ENCODE measurements at places on chromosomes 2 and 18.
A peak's percentile ranks its signal among the peaks of the same experiment; 100 is the strongest.

DNA sequence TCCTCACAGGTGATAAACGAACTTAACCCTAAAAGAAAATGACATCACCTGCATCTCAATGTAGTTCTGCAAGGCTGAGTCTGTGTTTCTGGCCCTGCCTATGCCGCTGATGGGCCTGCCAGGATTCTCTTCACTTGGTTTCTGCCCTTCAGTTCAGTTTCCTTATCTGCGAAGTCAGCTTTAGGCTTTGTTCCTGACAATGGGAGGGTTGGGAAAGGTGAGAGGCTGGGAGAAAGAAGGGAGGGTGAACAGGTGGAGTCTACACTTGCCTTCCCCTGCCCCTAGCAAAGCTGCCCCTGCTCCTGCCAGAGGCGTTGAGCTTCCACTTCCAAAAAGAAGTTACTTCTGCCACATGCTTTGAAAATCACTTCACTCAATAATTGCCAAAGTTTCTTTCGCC lies 124.0 kb upstream of the APCDD1 start:
- DNase-seq, result no peak

GRCh38 chr18:12911929-12912703 lies 28.1 kb upstream of the PTPN2 start:
- DNase-seq, result no peak

GRCh38 chr2:216694082-216694825 lies 1.1 kb downstream of the IGFBP5 start:
- DNase-seq, result peak; percentile 84

GRCh38 chr2:112092286-112093041 lies 37.4 kb downstream of the TMEM87B start:
- no peak for DNase-seq

DNA sequence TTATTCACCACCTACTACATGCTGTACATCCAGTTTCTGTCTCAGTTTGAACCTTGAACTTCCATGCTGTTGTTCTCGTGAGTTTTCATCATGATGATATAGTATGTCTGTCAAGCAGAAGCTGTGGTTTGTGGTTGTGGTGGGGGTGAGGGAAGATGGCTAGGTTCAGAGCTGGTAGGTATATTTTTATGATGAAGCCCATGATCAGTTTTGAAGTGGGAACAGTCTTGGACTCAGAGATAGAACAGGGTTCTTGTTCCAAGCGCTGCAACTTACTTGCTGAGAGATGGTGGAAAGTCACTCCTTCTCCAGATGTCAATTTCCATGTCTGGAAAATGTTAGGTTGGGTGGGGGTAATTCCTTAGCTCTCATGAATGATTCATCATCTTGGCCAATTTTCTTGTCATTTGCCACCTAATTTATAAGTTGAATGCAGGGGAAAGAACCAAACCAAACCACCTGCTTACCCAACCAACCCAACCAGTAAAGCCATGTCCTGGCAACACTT lies 21.6 kb downstream of the PMAIP1 start:
- DNase-seq, result no peak

- no peak for DNase-seq
Observed at GRCh38 chr2:67625178-67625577, 228.0 kb downstream of the ETAA1 start.

- no peak for DNase-seq
Observed at GRCh38 chr2:28390746-28391563, 1.7 kb upstream of the FOSL2 start.

GRCh38 chr2:190512539-190513095 lies 21.9 kb downstream of the NEMP2 start:
- DNase-seq, result no peak

DNA sequence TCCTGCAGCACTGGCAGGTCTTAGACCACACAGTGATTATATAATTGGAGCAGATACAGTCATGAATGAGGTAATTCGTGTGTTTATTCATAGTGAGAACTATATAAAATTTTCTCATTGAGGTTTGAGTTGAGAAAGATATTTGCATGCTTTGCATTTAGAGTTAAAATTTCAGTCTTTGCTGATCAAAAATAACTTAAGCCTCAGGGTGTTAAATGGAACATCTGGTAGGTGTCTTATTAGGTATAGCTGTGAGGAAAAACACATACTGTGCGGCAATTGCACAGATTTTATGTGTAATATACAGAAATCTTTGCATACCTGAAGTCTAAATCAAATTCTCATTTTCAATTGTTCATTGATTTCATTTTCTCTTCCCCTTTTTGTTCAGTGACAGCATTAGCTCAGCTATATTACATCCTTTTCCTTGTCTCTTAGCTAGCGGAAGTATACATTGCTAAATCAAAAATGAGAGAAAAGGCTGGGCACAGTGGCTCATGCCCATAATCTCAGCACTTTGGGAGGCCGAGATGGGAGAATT lies 21.2 kb downstream of the GORASP2 start:
- DNase-seq, result no peak

DNA sequence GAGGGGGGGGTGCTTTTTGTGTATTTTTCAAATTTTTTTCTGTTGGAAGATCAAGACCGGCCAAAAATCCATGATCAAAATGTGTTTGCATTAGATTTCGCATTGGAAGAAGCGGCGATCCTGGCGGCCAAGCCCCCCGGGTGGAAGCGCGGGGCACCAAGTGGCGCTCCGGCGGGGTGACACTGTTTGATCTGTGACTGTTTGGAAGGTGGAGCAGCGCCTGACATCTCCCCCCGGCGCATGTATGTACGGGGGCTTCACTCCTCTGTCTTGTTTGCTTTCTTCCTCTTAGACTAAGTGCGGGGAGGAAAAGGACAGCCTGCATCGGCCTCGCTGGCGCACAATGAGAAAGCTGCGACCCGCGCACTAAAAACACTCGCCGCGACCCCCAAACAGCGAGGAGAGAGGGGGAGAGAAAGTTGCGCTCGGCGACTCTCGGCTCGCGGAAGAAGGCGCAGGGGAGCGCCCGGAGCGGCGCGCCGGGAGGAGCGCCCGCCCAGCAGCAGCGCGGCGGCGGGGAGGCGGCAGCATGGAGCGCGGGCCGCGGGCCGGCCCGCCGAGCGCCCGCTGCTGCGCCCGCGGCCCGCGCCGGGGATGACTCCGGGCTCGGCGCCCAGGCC lies 515 bp downstream of the TSHZ1 start:
- peak; percentile 34 for DNase-seq

DNA sequence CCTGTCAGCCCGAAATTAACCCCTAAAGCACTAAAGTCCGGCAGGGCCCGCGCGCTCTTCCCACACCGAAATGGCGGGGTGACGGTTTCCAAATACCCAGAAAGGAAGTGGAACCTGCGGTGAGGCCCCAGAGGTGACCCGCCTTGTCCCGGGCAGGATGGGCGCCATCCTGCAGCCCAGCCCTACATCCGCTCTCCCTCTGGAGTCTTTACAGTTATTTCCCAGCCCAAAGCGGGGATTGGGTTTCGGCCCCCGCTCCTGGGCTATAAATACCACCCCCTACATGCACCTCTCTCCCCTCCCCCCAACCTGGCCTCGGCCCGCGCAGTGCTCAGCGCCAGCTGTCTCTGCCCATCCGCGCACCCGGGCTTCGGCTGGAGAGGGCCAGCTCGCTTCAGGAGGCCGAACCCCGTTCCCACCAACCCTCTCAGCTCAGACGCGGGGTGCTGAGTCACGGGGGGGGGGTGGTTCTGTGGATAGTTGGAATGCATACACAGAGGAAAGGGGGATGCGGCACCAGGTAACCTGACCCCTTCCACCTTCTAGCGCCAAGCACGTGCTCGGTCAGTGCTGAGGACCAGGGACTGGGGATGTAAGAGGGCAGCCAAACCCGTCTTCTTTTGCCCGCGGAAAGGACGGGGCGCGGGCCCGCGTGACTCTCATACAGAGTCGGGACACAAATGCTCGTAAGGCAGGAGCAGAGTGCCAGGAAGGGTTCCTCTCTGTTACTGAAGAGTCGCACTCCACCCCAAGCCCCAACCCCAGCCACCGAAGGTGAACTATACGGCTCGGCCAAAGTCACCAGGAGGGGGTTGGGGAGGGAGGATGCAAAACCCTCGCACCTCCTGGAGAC lies at the start of gene TUBA4B:
TUBA4B (plus strand) TSS at position 344 of the 853 bp plus-strand sequence; CDS start at position 509, 165 bp downstream.
- peak; percentile 70 for DNase-seq

- peak; percentile 31 for DNase-seq
Observed at GRCh38 chr18:2337552-2338141, 233.7 kb downstream of the METTL4 start.

DNA sequence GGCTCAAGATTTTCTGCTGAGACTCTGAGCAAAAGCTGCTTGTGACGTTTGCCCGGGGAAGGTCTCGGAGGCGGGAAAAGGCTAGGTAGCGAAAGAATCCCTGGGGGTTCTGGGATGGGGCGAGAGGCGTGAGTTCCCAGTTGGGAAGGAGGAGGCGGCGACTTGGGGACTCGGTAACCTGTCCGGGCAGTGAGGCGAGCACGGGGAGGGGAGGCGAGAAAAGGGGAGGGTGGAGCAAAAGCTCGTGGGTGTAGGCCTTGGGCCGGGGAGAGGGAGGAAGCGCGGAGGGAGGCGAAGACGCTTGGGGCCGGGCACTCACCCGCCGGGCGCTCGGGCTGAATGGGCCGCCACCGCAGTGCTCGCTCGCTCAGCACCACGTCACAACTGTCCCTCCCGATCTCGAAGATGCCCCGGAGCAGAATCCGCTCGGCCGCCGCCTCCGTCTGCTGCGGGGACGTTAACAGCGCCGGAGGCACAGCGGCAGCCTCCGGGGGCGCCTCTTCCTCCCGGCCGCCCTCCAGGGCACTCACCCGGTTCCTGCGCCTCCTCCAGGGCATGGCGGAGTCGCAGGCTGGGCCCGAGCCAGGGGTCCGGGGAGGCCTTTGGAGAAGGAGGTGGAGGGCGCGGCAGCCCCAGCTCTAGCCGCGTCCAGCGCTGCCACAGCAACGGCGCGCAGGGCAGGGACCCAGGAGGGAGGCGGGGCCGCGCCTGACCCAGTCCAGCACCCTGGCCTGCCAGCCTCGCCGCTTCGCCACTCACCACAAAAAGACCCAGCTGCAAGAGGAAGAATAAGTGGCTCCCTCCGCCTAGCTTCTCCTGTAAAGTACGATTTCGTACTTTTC lies at the start of gene CERKL:
CERKL (minus strand) TSS at position 656 of the 842 bp plus-strand sequence; CDS start at position 557, 99 bp downstream.
- DNase-seq, result peak; percentile 65

DNA sequence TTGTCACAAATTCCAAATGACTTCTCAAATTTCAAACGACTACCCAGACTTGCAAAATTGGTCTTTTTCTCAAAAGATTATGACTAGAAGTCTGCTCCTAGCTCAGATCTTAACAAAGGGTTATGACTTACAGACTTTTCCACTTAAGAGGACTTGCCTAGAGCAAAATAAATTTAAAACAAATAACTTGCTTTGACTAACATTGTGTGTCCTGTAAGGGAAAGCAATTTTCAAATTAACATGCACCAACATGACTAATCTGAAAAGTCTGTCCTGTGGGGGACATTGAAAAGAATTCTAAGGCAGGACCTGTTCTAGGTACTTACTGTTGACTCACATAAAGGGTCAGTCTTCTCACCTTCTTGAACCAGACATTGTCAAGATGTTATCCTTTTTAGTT lies 53.5 kb upstream of the TMEM200C start:
- DNase-seq, result no peak

GRCh38 chr2:74052732-74053710 lies 68.3 kb downstream of the TET3 start:
- no peak for DNase-seq

- DNase-seq, result no peak
Observed at GRCh38 chr2:101753720-101754490, 56.4 kb downstream of the MAP4K4 start.

DNA sequence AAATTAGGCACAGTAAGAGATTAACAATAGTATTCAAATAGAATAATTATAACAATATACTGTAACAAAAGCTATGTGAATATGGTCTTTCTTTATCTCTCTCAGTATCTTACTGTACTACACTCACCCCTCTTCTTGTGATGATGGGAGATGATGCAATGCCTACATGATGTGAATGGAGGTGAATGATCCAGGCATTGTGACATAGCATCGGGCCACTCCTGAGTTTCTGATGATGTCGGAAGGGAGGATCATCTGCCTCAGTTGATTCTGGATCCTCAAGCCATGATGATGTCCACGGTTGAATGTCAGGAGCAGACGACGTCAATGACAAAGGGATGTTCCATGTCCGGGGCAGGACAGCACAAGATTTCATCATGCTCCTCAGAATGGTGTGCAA lies 268.3 kb upstream of the MGAT5 start:
- DNase-seq, result no peak

- no peak for DNase-seq
Observed at GRCh38 chr2:68418855-68419254, 48.2 kb downstream of the FBXO48 start.

GRCh38 chr2:190210471-190210870 lies 109.2 kb downstream of the HIBCH start:
- DNase-seq, result no peak

- no peak for DNase-seq
Observed at GRCh38 chr2:136404176-136404575, 286.2 kb upstream of the CXCR4 start.

GRCh38 chr2:191465766-191466420 lies 212.0 kb upstream of the NABP1 start:
- no peak for DNase-seq

DNA sequence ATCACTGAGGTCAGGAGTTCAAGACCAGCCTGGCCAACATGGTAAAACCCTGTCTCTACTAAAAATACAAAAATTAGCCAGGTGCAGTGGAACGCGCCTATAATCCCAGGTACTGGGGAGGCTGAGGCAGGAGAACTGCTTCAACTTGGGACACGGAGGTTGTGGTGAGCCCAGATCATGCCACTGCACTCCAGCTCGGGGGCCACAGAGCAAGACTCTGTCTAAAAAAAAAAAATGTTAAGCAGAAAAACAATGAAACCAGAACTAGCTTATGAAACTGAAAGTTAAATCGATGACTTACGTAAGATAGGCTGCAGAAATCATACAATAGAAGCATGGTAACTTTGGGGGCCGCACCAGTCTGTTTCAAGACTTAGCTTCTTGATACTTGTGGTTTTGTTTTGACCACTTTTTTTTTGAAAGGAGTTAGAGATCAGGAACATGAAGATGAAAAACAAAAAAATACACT lies 6.2 kb upstream of the GPR155 start:
- no peak for DNase-seq

GRCh38 chr2:239911641-239912071 lies 113.5 kb downstream of the NDUFA10 start:
- DNase-seq, result no peak

GRCh38 chr18:23591011-23591410 lies 4.7 kb upstream of the NPC1 start:
- DNase-seq, result no peak

GRCh38 chr2:43057742-43058725 lies 168.4 kb downstream of the ZFP36L2 start:
- DNase-seq, result no peak

- no peak for DNase-seq
Observed at GRCh38 chr2:16288371-16289112, 348.2 kb downstream of the MYCN start.

GRCh38 chr2:170679607-170680079 lies 35.5 kb upstream of the SP5 start:
- peak; percentile 52 for DNase-seq

DNA sequence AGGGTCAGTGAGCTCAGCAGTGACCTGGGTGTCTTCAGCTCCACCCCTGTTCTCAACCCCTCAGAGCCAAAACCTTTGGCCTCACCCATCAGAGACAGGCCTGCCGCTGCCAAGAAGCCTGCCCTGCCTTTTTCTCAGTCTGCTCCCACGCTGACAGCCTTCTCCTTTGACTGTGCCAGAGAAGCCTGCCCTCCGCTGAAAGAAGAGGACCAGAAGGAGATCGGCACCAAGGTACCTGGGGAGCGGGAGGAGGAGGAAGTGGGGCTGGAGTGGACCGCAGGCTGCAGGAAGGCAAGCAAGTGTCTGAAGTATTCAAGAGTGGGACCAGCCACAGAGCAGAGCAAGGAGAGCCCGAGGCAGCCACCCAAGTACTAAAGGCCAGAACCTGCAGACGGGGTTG lies 33.2 kb downstream of the TOGARAM2 start:
- DNase-seq, result no peak

GRCh38 chr18:53715243-53715853 lies 509.1 kb downstream of the MBD2 start:
- no peak for DNase-seq

GRCh38 chr18:25974630-25975077 lies 115.8 kb downstream of the SS18 start:
- no peak for DNase-seq
